Suppressor macrophage (primary cell): ENCODE measurements at places on chromosomes 2 and 18.
A peak's percentile ranks its signal among the peaks of the same experiment; 100 is the strongest.

- DNase-seq = no peak
Observed at GRCh38 chr18:75071484-75071785, 137.5 kb downstream of the PTGR3 start.

DNA sequence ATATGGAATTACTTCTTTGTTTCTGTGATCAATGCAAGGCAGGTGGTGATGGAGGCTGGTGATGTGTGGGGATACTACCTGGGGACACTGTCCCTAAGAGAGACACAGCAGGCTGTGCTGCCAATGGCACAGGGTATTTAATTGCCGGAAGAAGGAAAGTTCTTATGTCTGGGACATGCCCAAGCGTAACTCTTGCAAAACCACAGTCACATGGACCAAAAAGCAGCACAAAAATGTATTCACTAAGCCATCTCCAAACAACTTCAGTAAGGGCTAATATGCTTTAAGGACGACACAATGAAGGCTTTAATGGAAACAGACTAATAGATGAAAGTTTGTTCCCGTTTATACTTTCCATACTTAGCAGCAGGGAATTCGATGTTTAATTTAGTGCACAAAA is 49.7 kb upstream of the AP1S3 start:
- DNase-seq = peak; percentile 60

DNA sequence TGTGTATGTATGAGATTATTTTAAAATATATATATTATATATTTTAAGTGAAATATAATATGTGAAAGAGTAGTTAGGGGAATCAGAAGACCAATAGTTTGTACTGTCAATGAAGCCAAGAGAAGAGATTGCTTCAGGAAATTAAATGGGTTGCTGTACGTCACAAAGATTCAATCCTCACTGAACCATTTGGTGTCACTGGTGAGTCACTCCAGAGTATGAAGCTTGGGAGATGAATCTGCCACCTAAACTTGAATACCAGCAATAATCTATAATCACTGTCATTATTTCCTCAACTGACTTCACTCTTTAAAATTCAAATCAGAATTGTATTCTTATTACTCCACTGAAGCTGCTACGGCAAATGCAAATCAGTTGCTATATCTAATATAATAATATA is 41.9 kb upstream of the SCN9A start:
- DNase-seq = peak; percentile 9

DNA sequence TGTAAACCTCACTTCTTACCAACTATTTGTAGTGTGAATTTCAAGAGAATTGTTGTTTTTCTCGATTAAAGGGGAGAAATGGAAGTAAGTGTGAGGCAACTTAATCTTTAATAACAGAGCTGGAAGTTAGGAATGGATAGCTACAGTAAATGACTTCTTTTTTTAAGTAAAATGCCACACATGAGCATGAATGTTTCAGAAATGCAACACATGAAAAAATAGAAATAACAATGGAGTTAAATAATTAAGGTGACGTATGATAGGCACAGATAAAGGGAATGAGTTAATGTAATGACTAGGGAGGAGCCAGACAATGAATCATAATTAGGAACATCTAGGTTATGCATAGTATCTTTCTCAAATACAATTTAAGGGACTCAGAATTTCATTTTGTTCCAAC is 3.4 kb downstream of the REL start:
- DNase-seq = peak; percentile 53

- no peak for DNase-seq
Observed at GRCh38 chr18:39019989-39020388, 1454.4 kb upstream of the CELF4 start.

DNA sequence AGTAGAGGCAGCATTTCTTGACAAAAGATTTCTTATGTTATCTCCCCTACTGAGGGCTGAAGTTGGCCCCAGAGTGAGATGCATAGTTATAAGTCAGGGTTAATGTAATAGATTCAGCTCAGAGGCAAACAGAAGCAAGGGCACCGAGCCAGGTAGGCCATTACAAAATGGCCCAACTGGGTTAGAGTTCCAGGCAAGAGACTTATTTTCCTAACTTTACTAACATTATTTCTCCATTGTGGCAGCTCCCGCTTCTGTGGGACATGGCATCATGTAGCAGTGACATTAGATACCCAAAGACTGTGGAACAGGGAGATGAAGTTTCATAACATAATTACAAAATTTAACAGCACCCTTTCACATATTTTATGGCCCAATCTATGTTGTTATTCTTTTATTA is 27.1 kb downstream of the TSPYL6 start:
- no peak for DNase-seq

DNA sequence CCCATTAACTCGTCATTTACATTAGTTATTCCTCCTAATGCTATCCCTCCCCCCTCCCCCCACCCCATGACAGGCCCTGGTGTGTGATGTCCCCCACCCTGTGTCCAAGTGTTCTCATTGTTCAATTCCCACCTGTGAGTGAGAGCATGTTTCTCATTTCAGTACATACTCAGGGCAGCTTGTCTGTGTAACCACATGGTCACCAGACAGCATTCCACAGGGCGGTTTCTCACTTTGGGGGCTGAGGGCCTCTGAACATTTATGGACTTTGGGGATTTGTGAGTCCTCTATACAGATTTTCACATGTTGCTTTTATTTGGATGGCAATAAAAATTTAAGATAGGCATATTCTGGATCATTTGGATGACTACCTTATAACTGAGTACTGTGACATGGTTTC is 84.0 kb downstream of the LYPD6B start:
- no peak for DNase-seq

- DNase-seq = no peak
Observed at GRCh38 chr2:154591294-154591820, 107.1 kb upstream of the KCNJ3 start.

DNA sequence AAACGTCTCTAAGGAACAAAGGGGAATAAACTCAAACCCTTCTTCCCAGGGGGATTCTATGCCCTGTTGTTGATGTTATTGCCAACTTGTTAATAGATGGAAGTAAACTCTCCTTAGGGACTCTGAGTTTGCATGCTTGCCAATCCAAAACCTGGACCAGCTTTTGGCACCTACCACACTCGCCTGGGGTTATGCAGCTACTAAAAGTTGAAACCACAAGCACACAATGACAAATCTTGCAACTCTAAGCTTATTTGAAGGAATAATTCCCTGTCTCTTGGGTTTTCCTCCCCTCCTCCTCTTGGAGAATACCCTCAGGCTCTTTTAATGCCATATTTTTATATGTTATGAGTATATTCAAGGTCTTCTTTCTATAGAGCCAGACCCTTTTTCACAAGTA is 484.1 kb downstream of the FBXO15 start:
- no peak for DNase-seq

DNA sequence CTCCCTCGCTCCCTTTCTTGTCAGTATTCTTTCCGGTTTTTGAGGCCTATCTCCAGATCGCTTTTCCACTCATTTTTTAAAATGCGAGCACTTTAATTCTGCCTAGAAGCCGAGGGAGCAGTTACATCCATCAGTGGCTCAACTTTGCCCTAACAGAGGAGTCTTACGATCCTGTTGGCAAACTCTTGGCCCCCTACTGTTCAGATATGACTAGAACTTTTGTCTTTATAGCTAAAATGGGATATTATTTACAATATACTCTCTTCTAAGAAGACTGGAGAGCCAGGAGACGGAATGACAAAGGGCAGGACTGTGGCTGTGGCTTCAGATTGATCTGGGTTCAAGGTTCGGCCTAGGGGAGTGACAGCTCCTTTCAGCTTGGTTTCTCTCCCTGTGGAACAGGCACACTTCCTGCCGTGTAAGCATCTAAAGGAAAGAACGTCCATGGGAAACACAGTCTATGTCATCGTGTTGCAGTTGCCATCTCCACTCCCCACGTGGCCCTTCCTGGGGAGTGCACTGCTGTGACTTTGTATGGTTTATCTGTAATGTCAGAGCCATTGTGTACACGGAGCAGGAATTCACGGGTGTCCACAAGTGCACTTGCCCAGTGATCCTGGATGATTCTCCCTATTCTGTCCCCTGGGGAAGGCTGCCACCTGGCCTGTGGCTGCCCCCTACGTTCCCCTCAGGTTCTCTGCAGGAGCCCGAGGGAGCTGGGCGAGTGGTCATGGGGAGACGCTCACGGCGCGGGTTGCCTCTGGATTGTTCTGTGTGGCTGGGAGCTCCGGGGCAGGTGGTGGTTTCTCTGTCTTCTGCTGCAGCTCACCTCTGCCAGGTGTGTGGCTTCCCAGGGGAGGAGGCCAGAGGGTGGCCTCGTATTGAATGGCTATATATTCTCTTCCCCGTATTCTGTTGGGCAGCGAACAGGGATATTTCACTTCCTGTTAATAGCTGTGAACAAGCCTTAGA is 222.0 kb downstream of the LDLRAD4 start:
- DNase-seq = no peak

DNA sequence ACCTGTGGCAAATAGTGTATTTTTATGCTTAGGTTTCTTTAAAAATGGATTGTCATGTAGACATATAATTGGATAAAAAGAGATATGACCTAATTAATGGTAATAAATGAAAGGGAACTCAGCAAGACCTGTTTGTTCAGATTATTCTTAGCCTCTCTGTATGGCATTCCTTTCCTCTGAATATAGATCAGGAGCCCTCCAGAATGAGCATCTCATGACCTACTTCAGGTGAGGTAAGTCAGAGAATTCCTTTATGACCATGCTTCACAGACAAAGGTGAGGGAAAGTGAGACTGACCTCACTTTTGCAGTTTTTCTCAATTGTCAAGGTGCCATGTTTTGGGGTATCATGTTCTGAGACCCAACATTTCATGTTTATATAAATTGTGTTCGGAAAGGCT is 1744.3 kb upstream of the PIK3C3 start:
- DNase-seq = no peak

DNA sequence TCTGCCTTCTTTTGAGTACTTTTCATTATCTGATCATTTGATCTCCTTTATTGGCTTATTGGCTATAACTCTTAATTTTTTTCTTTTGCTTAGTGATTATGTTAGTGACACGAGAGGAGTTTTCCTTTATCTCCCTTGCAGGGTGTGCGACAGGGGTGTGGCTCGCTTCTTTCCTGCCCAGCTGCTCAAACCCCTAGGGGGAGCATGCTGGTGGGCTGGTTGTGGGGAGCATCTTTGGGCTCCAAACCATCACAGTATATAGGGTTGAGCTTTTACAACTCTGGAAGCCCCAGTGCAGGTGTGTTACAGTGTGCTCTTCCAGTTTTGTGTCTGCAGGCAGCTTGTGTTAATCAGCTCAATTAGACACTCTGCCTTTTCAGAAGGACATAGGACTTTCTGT is 357.0 kb upstream of the TMEFF2 start:
- DNase-seq = no peak

GRCh38 chr2:56505885-56506284 is 322.1 kb downstream of the CCDC85A start:
- no peak for DNase-seq

DNA sequence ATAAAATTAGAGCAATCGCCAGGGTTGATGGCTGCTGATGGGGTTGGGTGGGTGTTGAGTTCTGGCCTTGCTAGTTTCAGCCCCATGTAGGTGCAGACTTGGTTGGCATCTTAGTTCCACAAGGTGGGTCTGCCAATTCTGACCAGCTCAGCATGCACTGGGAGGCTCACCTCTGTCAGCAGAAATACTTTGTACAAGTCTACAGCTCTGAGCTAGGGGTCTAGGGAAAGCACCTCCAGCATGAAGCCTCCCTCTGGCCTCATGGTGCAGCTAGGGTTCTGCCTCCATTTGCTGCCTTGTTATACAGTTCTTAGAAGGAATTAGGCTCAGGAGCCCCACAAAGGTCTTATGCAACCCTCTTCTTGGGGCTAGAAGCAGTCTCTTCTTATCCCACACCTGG is 278.9 kb upstream of the HDAC4 start:
- DNase-seq = no peak

- peak; percentile 82 for DNase-seq
Observed at GRCh38 chr18:23573626-23574431, 12.5 kb downstream of the NPC1 start.

DNA sequence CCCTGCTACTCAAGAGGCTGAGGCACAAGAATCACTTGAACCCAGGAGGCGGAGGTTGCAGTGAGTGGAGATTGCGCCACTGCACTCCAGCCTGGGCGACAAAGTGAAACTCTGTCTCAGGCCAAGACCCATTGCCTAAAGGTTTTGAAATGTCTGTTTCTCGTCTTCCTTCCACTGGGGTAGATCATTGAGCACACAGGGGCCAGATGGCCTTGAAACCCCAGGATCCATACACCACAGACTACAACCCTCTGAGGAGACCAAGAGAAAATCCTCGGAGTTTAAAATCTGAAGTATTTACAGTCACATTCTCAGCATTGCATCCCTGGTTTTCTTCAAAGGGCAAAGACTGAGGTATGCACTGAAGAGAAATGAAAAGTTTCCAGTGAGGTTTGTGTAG is 7.1 kb upstream of the EPAS1 start:
- no peak for DNase-seq

DNA sequence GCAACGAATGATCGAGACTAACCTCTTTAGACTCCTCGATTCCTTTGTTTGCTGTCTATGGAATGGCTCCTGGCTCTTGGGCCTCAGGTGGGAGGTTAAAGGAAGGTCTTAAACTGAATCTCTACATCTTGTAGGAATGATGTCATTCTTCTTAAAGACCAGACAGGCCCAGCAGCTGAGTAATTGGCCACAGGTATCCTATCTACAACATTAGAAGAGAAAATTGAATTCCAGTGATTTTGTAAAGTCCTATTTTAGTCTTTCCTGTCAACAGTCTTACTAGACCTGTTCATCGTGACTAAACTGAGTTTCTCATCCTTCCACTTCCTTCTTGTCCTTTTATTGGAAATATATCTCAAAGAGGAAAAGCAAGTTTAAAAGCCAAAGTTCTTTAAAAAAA is 274.8 kb downstream of the ALPK2 start:
- no peak for DNase-seq

DNA sequence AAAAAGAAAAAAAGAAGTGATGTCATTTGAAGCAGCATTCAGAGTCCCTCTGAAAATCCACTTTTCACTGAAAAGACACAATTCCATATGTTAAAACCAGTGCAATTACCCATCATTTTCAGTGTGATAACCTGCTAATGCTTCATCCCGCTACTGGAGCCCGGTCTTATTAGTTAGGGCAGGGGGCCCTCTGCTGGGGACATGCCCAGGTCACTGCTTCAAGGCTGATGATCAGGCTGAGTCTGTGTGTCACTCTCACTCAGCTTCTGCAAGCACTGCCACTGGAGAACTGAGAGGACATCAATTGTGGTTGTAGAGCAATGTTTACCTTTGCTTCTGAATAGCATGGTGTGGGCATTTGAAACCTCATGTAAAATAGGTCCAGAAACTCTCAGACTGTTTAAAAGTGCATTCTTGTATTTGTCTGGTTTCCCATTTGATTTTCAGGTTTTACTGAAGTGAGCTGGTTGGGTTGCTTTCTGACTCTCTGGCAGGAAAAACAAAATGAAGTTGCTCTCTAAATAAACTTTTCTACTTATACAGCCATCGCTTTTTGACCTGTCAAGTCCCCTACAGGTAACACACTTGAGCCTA is 49.2 kb upstream of the NXPH2 start:
- peak; percentile 59 for DNase-seq

DNA sequence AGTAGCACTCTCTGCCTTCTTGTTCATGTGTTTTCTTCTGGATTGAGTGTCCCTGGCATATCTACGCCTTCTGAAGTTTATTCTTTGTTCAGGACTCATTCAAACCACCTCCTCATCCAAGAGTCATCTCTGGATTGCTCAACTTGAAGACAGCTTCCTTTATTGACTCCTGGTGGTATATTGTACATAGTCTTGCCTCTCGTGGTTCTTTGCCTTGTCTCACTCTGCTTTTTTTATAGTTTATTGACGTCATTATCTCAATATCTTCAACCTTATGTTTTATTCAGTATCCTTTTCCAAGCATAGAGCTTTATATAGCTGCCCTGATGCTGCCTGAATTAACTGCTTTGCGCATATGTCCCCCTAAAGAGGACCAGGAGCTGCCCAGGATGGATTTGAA is 161.7 kb downstream of the INSIG2 start:
- DNase-seq = peak; percentile 60
